ENCODE measurements at places on chromosomes 3 and 15. TPM values are rescaled to one million over a fixed set of nuclear protein-coding genes. Genes with fewer than 3 reads are reported as not detected.

The NAALADL2 gene
- total RNA-seq: 2.9 TPM

The CPN2 gene
- total RNA-seq: not detected

The IGDCC3 gene
- 0.44 TPM for total RNA-seq

The SERINC4 gene
- 0.12 TPM for total RNA-seq
